ENCODE measurements at places on chromosomes 5 and 9.

- DNase-seq, result no peak
These were observed 33.1 kb downstream of the ANKRD33B start for GRCh38 chr5:10596886-10597451.

DNA sequence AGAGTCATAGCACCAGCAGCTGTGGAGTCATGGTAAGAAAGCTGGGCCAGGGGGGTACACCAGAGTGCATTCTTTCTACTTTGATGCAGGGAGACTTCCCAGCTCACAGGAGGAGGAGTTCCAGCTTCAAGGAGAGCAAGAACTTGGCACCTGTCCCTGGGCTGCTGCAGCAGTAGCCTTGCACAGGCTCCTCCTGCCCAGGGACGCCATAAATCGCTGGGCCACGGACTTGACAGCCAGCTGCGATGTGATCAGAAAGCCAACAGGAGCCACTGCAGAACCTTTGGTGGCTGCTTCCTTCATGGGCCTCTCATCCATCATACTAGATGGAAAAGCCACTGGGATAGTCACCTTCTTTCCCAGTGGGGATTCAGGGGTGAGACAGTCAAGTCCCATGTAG is 234.7 kb downstream of the NMUR2 start:
- DNase-seq, result no peak

- no peak for DNase-seq
These were observed 1844.3 kb downstream of the MAT2B start for GRCh38 chr5:165349735-165350134.

- DNase-seq, result no peak
These were observed 258.3 kb upstream of the ADAMTSL1 start for GRCh38 chr9:18215626-18216025.

DNA sequence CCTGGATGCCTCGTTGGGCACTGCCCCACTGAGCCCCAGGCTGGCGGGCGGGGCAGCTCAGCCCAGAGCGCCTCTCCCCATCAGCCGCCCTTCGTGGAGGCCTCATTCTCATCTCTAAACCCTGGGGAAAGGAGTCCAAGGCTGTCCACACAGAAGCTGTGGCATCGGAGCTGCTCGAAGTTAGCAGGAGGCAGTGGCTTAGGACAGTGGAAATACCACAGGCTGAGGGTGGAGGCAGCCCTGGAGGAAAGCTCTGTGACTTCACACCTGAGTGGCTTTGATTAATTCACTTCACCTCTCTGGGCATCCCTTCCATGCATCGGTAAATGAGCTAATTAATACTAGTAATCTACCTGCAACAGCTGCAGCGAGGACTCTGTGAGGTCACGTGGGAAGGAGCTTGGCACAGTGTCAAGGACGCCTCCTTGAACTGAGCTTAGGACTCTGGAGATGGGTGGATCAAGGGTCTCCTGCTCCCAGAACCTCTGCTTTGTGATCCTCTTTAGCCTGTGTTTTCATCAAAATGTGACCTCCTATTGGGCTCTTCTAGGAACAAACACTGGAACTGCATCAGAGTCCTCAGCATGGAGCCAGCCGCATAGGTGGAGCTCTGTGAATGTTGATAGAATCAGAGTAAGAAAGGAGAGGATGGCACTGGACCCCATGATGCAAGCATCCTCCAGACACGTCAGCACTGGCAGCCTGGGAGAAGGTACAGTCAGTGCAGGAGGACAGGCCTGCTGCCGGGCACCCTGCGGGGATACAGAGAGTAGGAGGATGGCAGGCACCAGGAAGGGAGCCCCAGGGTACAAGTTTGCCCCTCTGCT is 842 bp upstream of the ANGPTL2 start:
- no peak for DNase-seq
